Epithelial cell of proximal tubule (primary cell): ENCODE measurements at places on chromosomes 2 and 18.

GRCh38 chr18:32373995-32374394, 96.7 kb downstream of the GAREM1 start:
- DNase-seq: no peak

DNA sequence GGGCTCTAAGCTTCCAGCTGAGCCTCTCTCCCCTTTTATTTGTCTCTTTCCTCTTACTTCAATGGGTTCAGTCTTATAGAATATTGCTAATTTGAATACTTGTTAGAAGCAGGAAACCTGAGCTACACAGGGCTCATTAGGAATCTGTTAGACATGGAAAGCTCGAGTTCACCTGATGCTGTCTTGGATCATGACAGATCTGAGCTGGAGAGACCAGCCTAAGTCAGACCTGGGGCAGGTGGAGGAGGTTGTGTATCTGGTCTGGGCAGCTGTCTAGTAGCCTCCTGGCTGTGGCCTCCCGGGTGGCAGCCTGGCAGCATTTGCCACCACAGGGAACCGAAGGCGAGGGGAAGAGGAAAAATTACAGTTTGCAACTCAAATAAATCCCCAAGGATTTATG, 185.9 kb downstream of the ICOS start:
- no peak for DNase-seq

DNA sequence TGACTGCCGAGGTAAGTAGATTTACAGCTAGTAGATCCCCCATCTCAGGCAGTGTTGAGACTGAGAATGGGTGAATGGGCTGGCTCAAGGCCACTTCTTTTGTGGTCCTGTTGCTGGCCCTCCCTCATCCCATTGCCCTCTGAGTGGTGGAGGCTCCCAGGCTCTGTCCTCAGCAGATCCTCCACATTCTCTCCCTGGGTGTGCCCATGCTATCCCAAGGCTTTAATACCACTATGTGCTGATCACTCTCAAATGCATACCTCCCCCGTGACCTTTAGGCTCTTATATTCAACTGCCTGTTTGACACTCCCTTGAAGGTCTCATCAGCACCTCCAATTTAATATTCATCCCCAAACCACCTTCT, 271.8 kb downstream of the GLI2 start:
- DNase-seq: no peak

GRCh38 chr2:228763379-228763981, 507.6 kb downstream of the PID1 start:
- DNase-seq: no peak

GRCh38 chr2:109322111-109322510, 193.1 kb downstream of the SH3RF3 start:
- DNase-seq: no peak

GRCh38 chr2:98702127-98702802, 28.7 kb downstream of the MGAT4A start:
- no peak for DNase-seq

DNA sequence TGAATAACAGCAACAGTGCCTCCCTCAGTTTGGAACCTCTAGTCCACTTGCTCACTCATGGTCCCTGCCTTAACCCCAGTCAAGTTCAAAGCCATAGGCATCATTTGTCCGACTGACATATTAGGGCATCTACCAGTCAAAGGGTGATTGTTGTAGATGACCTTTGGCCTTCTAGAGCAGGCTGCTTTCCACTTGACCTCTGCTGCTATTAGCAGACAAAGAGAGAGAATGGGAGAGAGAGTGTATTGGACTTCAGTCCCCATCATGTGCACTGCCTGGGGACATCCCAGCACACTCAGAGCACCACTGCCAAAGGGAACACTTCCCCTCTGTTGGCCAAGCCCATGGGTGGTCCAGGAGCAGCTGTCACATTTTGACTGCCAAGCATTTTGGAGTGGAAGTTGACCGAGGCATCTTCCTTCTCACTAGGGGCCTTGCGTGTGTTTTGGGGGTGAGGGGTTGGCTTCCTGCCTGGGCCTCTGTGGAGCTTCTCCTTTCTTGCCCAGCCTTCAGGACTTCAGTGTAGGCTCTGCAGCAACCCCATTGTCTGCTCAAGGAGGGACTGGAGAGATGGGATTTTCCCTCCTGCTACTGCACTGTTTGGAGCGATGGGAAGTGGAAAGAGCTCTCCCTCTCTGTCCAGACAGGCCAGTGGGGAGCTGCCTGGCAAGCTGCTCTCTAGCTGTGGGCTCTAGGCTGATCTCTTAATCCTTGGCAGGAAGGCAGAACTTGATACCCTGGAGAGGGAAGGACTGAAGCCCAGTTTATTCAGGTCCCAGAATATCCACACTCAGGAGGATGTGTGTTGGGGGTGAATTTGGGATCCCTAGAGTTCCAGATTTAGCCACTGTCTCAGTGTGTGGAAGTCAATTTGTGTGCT, 68.1 kb downstream of the TMEM247 start:
- no peak for DNase-seq

DNA sequence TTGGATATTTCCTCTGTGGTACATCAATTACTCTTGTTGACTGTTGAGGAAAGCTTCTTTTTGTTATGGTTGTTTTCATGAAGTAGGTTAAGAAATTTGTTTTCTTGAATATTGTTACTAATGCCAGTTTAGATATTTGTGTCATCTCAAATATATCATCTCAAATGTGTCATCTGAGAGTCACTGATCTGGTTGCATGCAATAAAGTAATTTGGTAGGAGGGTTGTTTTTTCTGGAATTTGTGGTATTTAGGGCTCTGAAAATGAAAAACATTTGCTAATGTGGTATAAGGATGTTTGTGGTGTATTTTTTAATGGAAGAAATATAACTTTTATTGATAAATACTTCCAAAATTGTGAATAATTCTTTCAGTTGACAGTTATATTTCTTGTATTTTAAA, 117.7 kb downstream of the GREB1L start:
- no peak for DNase-seq

DNA sequence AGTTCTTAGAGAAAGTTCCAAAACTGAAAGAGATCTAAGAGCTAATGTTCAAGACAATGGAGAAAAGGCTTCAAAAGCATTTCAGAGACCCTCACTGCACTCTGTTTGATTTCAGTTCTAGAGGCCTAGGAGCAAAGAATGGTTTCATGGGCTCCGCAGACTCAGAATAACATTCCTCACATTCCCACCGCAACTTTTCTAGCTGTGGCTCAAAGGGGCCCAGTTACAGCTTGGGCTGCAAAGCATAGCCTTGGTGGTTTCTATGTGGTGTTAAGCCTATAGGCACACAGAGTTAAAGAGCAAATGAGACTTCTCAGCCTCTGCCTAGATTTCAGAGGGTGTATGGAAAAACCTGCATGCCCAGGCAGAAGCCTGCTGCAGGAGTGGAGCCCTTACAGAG, 73.0 kb downstream of the FSIP2 start:
- DNase-seq: no peak

GRCh38 chr18:22547807-22548561, 130.3 kb upstream of the CTAGE1 start:
- no peak for DNase-seq

DNA sequence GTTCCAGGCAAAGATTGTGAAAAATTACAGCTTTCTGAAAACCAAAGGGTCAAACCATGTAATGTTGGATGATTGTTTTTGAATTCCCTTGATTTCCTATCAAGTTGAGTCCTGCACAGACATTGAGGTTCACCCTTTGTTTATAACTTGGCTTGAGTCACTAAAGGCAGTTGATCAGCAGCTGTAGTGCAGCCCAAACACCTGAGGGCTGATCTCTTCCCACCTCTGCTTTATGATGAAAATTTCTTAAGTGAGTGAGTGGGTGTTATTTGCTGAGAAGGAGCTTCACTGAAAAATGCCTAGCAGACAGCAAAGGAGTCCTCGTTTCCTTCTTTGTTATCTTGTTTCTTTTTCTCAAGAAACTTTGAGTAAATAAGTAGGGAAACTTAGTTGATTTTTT, 31.9 kb upstream of the BMPR2 start:
- DNase-seq: no peak

GRCh38 chr2:43224571-43225092, 1.8 kb downstream of the ZFP36L2 start:
- DNase-seq: no peak

GRCh38 chr2:205193836-205194228, 488.5 kb upstream of the NRP2 start:
- DNase-seq: no peak

- no peak for DNase-seq
Observed at GRCh38 chr2:180979749-180980105, 678 bp upstream of the UBE2E3 start.

GRCh38 chr2:232309592-232309991, 69.0 kb upstream of the ALPP start:
- DNase-seq: no peak

DNA sequence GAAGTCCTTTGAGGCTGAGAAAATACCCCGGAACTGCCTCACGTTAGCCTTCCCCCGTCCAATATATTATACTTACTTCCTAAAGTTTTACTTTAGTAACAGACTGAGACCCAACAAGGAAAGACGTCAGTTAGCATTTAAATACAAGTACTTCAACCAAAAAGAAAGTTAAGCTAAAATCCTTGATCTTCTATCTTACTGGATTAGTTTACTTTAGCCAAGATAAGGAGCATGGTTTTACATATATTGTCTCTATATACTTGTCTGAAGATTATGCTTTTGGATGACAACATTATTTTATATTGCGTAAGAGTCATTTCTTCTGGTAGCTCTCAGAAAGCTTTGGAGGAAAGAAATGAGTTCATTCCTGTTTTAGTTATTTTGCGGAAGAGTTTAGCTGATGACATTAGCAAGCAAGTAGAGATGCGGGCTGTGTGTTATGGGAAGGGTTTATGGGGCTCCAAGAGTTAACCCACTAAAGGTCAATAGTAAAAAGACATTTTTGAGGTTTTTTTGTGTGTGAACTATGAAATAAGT, 532.9 kb downstream of the ZNF516 start:
- no peak for DNase-seq

DNA sequence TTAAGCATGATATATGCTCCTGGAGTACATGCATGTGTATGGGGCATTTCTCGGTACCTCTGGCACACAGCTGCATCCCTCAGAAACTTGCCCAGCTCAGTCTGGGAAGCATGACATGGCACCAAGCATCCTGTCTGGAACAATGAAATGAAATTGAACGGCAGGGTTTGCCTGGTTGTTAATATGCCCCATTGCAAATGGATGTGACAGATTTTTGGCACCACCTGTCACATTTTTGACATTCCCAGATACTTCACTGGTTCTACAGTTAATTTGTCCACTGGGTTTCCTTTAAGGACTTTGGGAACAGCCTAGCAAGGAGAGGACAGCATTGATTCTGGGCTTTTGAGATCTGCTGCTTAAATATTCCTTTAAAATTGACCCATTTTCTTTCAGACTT, 305.8 kb downstream of the TSN start:
- no peak for DNase-seq

GRCh38 chr2:146572598-146572997, 1272.2 kb upstream of the ACVR2A start:
- no peak for DNase-seq

DNA sequence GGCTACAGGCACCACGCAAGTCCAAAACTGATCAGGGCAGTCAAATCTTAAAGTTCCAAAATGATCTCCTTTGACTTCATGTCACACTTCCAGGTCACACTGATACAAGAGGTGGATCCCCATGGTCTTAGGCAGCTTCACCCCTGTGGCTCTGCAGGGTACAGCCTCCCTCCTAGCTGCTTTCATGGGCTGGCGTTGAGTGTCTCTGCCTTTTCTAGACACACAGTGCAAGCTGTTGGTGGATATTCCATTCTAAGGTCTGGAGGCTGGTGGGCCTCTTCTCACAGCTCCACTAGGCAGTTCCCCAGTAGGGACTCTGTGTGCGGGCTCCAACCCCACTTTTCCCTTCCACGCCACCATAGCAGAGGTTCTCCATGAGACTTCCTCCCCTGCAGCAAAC, 838.2 kb upstream of the CHAC2 start:
- no peak for DNase-seq

DNA sequence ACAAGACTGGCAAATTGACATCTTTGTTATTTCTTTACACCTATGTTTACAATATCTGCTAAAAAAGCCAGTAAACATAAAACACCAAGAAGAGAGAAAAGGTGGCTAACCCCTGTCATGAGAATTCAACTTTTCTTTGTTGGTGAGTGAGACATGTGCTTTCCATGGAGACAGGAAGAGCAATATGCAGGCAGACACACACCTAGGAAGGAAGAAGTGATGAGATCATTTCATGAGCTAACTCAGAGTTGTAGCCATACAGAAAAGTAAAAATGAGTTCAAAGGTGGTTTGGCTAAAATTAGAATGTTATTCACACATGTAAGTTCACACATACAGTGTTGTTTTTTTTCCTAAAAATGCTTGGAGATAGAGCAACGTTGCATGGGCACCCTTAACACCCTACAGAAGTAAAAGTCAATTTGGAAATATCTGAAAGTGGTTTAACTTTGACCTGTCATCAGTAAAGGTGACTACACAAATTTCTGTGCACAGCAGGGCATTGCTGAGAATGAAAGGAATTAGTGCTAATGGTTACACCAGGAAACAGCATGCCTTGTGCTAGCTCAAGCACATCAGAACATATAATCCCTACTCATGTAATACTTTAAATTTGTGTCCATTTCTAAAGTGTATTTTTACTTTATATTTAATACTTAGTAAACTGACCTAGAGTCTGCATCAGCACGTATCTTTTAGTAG, 557.6 kb downstream of the CBLN2 start:
- DNase-seq: peak; percentile 6

GRCh38 chr18:55869556-55870501, 281.8 kb upstream of the TCF4 start:
- no peak for DNase-seq

DNA sequence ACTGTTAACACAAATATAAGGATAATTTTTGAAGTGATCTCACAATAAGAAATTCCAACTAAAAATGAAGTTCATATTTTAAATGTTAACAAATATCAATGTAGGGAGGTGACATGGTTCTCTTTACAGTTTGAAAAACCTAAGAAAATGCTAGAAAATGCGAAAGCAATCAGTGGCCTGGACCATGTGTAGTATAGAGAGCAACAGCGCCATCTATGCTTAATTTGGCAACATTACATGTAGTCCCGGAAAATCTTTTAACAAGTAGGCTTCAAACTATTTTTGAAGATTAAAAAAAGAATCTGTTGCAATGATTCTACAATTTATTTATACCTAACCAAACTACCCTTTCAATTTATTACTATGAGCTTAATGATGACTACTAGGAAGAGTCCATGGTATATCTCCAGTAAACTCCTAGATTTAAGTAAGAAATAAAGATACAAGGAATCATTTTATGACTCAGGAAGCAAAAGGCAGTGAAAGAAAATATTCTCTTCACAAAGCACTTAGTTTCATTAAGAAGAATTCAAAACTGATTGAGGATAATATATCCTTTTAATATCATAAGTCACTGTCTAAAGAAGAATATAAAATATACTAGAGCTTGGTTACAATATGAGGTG, 33.3 kb downstream of the NDUFA10 start:
- peak; percentile 15 for DNase-seq

- DNase-seq: no peak
Observed at GRCh38 chr2:128346291-128347170, 27.9 kb upstream of the HS6ST1 start.

DNA sequence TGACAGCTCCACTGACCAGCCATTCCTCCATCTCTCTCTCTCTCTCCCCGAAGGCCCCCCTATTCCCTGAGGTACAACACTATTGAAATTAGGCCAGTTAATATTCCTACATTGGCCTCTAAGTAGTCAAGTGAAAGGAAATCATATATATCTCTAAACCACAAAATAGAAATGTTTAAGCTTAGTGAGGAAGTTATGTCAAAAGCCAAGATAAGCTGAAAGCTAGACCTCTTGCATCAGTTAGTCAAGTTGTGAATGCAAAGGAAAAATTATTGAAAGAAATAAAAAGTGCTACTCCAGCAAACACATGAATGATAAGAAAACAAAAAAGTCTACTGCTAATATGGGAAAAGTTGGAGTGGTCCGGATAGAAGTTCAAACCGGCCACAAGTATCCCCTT, 301.3 kb upstream of the RBMS1 start:
- no peak for DNase-seq
